ENCODE measurements at places on chromosomes 7 and 10. TPM values are rescaled to one million over a fixed set of nuclear protein-coding genes. Genes with fewer than 3 reads are reported as not detected.

SUN3 gene
- total RNA-seq = not detected

DNA sequence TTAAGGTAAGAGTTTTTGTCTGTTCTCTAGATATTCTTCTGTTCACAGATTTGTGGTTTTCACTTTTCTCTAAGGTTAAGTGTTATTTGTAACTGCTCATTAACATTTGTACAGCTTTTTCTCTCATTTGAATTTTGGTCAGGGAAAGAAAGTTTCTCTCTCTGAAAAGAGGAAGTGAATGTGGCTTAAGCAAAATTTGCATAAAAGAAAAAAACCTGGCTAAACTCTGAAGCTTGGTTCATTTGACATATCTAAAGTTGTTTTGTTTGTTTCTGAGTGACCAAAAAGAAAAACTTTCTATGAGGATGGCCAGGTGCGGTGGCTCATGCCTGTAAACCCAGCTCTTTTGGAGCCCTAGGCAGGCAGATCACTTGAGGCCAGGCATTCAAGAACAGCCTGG lies 22.0 kb upstream of the SLC26A4 start:
- DNase-seq = no peak

MAPK8 gene
- 49.4 TPM for total RNA-seq

FGL2 gene
- 269 TPM for total RNA-seq

HOXA6 gene
- total RNA-seq = 15.8 TPM

GRCh38 chr7:154777908-154778307 lies 225.0 kb downstream of the PAXIP1 start:
- no peak for DNase-seq

DNA sequence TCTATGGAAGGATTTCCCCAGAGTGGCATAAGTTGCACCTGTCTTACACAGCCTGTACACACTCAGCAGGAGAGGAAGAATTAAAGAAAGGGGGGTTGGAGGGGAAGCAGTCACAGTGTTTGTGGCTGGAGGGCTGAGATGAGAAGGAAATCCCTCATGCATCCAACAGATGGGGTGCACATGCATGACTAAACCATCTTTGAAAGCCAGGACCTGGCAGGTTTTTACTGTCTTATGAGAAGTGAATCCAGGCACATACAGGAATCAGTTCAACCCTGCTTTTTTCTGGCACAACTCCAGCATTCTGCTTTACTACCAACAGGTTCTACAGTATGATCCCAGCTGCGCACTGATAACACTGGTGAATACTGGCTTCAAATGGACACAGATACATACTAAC lies 107.7 kb downstream of the CACNA2D1 start:
- DNase-seq = no peak

- no peak for DNase-seq
Observed at GRCh38 chr10:52900593-52900992, 128.0 kb upstream of the MBL2 start.

DNA sequence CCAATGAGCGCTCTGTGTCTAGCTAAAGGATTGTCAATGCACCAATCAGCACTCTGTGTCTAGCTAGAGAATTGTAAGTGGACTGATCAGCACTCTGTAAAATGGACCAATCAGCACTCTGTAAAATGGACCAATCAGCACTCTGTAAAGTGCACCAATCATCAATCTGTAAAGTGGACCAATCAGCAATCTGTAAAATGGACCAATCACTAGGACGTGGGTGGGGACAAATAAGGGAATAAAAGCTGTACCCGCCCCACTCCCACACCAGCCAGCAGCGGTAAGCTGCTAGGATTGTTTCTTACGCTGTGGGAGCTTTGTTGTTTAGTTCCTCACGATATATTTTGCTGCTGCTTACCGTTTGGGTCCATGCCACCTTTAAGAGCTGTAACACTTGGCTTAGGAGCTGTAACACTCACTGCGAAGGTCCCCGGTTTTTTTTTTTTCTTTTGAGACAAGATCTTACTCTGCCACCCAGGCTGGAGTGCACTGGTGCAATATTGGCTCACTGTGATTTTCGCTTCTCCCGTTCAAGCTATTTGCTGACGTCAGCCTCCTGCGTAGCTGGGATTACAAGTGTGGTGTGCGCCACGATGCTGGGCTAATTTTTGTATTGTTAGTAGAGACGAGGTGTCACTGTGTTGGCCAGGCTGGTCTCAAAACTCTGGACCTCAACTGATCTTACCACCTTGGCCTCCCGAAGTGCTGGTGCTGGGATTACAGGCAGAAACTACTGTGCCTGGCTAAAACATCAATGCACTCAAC lies 184.8 kb downstream of the PTPN20 start:
- DNase-seq = no peak

DNA sequence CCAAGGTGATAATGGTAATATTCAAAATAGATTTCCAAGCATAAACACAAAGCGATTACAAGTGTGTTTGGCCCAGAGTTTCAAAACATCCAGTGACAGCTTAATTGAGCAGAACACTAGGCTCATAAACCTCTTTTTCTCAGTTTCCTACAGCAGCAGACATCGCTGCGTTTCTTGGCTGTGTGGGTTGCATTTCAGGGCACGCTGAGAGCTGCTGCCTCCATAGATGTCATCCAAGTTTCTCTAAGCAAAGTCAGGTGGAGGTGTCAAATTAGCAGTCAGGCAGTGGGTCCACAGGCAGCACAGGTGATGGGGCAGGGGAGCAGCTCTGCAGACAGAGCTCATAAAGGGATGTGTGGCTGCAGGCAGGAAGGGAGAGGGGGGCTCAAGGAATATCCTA lies 50.5 kb upstream of the COL13A1 start:
- no peak for DNase-seq

UBE2H gene
- total RNA-seq = 92.1 TPM

TLX1 gene
- not detected for total RNA-seq

CYP26C1 gene
- 0.85 TPM for total RNA-seq

CRHR2 gene
- 1.1 TPM for total RNA-seq

DNA sequence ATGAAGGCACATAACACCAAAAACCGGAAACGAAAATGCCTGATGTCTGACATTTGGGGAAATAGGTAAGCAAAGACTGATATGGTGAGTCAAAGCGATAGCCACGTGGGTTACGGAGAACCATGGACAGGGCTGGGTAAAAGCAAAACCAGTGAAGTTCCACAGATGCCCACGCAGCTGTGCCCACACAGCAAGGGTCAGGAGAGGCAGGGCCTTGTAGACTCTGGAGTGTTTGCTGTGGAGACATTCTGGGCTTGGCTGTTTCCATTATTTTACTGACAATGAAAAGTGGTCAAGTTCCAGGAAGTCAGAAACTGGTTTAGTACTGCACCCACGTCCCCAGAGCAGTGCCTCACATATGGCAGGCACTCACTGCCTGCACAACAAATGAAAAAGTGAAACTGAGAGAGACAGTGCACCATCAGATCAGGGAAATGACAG lies 148.7 kb downstream of the ZMYND11 start:
- DNase-seq = no peak

ANKRD7 gene
- 1.0 TPM for total RNA-seq

GRCh38 chr10:70732569-70732968 lies 52.6 kb downstream of the TBATA start:
- no peak for DNase-seq

PROSER2 gene
- 23.7 TPM for total RNA-seq

FAM3C gene
- total RNA-seq = 56.2 TPM

- DNase-seq = no peak
Observed at GRCh38 chr10:111030042-111030750, 46.6 kb upstream of the ADRA2A start.

UNCX gene
- not detected for total RNA-seq

DNA sequence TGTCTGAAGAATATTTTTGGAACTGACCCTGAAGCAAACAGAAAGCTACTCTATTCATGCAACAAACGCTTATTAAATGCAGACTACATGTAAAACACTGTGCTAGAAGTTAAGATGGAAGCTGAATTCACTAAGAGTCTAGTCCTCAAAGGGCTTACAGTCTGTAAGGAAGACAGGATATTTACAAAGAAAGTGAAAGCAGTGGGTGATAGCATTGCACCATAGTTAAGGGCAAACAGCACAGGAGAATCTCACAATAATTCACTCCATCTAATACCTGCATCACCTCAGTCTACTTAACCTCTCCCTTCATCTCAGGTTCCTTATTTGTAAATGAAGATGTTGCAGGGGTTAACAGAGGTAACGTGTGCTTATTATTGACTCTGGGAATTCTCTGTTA lies 360.0 kb upstream of the AOAH start:
- no peak for DNase-seq

DNA sequence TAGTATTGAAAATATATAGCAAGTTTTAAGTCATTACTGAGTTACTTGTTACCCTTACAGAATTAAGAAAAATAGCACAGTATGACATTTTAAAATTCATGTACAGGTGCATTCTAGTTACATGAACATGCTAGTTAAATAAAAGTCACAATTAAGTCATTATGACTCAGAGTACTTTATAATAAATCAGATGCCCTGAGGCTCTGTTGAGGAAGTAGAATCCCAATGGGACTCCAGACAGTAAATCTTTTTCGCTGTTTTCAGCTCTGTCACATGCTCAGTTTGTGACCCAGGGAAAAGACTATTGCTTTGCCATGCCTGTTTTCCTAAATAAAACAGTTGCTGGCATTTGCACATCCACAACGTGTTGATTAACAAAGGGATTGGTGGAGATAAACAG lies 21.0 kb downstream of the NUDT13 start:
- no peak for DNase-seq

GRCh38 chr10:46035923-46036849 lies 5.8 kb upstream of the NCOA4 start:
- DNase-seq = no peak

DNA sequence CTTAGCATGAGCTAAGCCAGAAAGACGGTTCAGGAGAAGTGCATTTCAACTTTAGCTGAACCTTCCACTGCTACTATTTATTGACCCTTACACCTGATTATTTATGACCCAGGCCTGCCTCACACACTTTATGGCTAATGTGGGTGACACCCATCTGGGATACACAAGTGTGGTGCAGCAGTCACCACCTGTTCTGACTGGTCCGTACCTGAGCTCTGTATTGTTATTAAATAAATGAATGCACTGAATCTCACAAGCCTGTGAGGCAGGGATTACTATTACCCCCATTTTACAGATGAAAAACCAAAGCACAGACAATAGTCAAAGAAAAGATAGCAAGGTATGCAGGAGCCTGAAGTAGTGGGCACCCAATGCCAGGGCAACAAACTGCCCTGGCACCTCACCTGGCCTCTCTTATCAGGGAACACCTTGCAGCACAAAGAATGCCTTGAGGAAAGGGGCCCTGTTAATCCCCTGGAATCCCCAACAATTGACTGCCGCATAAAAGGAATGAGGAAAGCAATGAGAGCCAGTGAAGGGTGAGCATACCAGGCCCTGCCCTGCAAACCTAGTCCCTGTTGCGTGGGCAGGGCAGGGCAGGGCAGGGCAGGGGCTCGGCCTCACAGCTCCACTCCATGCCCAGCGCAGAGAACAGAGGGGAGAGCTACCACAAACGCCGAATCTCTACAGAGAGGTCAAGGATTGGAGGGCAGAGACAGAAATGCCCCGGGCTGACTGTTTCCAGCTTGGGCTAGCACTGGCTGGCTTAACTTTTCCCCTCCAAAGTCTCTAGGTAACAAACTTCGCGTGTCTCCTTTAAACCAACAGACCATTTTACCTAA lies 1.3 kb downstream of the ANXA11 start:
- no peak for DNase-seq

SLC18A3 gene
- not detected for total RNA-seq

GRCh38 chr10:122404576-122404975 lies 30.1 kb downstream of the PLEKHA1 start:
- DNase-seq = no peak

DNA sequence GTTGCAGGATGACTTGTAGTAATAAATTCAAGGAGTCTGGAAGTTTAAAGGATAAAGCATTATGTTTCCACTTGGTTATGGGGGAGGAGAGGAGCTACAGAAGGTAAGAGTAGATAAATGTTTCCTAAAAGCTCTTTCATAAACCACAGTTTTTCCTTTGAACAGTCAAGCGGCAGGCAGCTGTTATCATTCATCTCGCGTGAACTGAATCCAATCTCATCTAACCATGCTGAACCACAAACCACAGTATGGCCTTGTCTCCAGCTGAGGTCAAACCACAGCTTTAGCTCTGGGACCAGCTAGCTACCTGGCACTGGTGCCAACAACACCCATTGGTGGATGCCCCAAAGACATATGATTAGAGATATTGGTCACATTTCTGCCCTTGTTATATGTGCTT lies 63.3 kb downstream of the NOC3L start:
- DNase-seq = no peak

ASIC3 gene
- total RNA-seq = 4.7 TPM

WEE2 gene
- total RNA-seq = not detected

DNA sequence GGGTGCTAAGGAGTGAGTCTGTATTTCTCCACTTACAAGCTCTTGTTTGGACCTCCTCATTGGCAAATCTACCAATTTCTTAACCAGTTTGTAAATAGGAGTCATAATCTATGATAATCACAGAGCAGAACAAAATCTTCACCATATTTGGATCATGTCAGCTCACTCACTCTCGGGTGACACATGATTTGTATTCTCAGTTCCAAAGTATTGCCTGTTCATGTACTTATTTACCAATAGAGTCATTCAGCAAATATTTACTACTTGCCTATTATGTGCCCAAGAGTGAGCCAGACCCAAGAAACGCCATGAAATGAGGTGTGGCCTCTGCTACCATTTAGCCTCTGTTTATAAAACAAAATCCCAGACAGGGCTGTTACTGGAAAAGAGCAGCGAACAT lies 114.8 kb downstream of the TSPAN12 start:
- no peak for DNase-seq

PTPRN2 gene
- total RNA-seq = 12.7 TPM

ACTL6B gene
- not detected for total RNA-seq

DNA sequence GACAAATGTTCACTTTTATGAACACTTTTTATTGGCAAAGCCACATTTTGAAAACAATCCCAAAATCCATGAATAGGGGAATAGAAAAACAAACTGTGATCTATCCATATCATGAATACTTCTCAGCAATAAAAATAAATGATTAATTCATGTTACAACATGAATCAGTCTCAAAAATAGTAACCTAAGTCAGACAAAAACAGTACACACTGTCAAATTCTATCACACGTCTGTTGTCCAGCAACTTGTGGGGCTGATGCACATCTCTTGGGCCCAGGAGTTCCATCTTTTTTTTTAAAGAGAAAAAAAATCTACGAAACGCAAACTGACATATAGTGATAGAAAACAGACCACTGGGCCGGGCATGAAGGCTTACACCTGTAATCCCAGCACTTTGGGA lies 71.0 kb downstream of the LARP4B start:
- DNase-seq = no peak

DNA sequence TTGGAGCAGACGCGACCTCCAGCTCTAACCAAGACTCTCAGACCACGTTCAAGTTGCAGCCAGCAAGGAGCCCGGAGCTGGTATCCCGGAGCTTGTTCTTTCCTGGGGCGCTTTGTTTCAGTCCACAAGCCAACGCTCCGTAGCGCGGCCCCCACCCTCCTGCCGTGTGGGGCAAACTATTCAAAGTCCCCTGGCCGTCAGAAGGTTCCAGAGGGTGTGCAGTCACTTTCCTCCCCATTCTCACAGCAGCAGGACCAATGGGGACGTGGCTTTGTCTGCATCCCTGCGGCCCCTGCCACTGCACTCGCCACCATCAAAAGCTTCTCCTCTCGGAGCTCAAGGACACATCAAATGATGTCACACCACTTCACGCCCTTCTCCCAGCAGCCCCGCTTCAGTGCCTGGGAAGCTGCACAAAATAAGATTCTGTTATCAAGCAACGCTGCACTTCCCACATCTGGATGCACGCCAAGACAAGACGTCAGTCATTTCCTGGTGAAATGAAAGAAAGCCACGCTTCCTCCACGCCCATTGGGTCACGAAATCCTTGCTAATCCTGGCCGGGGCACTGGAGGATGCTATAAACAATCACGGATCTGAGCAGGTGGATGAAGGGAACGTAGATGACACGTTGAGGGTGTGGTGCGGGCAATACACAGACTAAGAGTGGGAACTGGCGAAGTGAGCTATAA lies 348.2 kb downstream of the PTPRN2 start:
- no peak for DNase-seq
